ENCODE measurements at places on chromosomes 12 and 14.

- no peak for DNase-seq
Observed at GRCh38 chr14:38662781-38663180, 406.9 kb upstream of the CLEC14A start.

- no peak for DNase-seq
Observed at GRCh38 chr12:113248842-113249435, 27.7 kb downstream of the TPCN1 start.

GRCh38 chr12:22858849-22859570, 234.0 kb downstream of the ETNK1 start:
- DNase-seq = no peak

GRCh38 chr14:55317542-55318306, 46.5 kb downstream of the FBXO34 start:
- DNase-seq = no peak

- no peak for DNase-seq
Observed at GRCh38 chr14:102264355-102264754, 40.6 kb downstream of the MOK start.

DNA sequence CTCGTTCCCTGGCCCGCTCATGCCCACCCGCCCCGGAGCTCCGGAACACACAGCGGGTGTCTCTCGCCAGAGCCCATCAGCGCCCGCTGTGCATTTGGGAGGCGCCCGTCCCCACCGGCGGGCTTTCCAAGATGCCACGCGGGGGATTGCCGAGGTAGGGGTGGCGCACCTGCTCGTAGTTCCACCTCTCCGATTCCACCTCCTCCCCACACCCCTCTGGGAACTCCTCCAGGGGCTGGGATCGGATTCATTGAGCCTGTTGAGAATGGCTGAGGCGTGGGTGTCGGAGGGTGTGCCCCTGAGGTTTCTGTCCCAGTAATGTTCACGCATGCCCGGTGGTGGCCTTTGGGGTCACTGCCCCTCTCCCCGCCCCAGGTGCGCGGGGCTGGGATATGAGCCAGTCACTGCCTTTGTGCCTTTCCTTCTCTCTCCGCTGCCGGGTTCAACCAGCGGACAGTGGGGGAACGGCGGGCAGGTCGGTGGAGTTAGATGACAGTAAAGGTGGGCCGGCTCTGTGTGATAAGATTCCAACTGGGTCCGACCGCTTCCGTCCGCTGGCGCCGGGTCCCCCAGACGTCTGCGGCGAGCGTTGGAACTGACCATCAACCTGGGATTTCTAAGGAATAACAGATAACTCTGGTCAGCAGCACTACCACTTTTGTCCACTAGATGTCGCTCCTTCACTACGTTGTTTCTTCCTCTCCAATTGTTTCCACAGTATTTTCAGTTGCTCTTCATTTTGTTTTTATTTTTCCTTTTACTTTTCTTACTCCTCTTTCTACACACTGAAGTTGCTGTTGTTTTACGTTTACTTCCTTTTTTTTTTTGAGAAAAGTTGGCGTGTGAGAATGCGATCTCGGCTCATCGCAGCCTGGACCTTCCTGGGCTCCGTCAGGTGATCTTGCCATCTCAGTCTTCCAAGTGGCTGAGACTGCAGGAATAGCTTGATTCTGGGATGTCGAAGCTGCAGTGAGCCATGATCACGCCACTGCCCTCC, 178.1 kb upstream of the ALG10B start:
- peak; percentile 47 for DNase-seq

GRCh38 chr14:56153267-56153666, 35.1 kb downstream of the PELI2 start:
- no peak for DNase-seq

DNA sequence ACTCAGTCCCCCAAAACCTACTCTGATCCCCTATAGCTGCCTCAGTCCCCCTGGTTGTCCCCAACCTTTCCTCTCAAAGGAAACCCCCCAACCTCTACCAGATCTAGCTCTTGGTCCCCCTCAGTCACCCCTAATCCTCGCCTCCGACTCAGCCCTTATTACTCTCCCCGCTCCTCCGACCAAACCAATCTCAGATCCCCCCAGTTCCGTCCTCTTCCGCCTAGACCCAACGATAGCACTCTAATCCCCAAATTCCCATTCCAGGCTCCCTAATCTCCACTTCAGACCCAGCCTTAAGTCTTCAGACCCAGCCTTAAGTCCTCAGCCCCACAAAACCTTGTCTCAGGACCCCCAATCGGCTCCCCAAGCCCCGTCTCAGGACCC, 612 bp downstream of the VPS37B start:
- DNase-seq = no peak

- DNase-seq = no peak
Observed at GRCh38 chr12:12612358-12612757, 682 bp downstream of the CREBL2 start.

DNA sequence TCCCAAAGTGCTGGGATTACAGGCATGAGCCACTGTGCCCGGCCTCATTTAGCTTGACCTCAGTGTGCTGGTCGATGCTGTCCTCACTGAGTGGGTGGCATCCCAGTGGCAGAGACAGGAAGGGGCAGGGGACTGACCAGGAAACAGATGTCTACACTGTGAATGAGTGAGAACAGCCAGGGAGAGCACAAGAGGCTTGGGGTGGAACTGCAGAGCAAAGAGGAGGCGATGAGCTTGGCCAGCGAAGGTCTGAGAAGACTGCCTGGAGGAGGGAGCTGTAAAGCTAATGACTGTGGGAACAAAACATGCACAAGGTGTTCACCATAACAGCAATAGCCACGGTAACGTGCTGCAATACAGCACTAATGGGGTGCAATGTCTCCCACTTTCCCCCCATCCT, 57.2 kb upstream of the BEGAIN start:
- no peak for DNase-seq

DNA sequence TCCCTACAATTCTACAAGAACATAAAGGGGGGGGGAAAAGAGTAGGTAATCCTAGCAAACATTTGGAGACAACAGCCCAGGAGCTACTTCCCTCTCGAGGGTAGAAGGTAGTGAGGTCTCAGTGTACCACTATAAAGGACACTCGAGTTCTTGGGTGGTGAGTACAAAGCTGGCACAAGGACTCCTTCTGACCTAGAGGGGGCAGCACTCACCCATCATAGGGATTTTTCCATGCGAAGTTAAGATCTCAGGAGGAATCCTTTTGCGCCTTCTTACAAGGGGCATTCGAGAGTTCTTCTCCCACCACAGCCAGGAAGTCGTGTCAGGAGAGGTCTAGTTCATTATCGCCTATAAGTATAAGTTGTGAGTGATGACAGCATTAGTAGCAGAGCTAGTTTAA, 200.2 kb upstream of the RBM19 start:
- DNase-seq = no peak

- DNase-seq = no peak
Observed at GRCh38 chr12:2124466-2125023, 71.8 kb downstream of the CACNA1C start.
